Stimulated activated CD8-positive, alpha-beta memory T cell treated with anti-CD3 and anti-CD28 coated beads, Interleukin-7, amount 100 ng/mL, for 24 hours (primary cell): ENCODE measurements at places on chromosomes 3 and 15.

- no peak for DNase-seq
These were observed 42.9 kb downstream of the SMAD3 start for GRCh38 chr15:67108122-67108961.

DNA sequence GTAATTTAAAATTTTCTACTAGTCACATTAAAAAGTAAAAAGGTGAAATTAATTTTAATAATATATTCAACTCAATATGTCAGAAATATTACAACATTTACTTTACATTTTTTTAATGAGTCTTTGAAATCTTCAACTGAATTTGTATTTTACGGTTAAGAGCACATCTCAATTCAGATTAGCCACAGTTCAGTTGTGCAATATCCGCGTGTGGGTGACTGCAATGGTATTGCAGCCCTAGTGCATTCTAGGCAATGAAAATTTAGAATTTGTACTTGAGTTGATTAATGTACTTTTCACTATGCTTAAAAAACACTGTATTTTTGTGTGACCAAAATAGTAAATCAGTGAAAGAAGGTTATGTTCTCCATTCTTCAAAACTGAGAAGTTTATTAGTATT lies 57.3 kb downstream of the CEP63 start:
- DNase-seq, result no peak

DNA sequence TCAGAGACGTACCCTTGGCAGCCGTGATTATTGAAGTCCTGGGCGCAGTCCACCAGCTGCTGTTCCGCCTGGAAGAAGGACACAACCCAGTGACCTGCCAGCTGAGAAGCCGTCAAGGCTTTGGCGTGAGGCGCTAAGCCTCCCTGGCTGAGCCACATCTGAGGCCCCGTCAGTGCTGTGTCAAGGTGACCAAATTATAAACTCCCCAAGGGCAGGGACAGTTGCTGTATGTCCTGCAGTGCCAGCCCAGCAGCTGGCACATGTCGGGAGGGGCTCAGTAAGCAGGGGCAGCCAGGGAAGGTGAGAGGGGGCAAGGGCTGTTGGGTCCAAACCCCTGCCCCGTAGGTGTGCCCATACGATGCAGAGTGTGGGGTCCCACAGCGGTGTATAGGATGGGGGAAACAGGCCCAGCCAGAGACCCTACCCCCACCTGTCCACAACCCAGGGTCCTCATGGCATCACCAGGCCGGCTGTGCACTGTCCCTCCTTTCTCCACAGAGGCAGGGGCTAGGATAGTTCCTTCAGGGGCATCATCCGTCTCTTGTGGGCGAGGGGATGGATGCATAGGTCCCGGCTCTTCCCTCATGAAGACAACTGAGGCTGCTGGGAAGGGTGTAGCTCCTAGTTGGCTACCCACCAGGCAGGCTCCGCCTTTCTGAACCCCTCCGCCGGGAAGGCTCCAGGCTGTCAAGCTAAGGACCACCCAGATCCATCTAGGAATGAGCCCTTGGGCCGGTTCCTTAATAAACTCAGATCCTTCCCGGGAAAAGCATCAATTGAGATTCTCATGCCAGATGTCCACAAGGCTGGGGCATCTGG lies 13.2 kb downstream of the CTSH start:
- no peak for DNase-seq

DNA sequence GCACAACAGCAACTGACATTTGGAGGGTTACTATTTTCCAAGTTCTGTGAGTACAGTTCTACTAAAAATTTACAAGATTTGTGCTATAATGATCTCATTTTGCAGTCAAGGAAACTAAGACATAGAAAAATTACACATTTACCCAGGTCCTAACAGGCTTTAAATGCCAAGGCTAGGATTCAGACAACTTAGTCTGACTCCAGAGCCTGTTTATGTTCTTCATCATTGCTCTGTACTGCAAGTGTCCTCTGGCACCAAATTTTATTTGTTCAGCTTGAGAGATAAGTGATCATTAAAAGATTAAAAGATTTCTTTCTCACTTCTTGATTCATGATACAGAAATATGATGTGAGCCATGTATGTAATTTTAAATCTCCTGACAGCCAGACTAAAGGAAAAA lies 290.8 kb downstream of the UBE2E2 start:
- DNase-seq, result no peak

GRCh38 chr15:55422089-55422488 lies 13.8 kb downstream of the PIERCE2 start:
- DNase-seq, result no peak

- DNase-seq, result no peak
These were observed 1146.4 kb downstream of the NAALADL2 start for GRCh38 chr3:176005564-176005963.

GRCh38 chr3:69321301-69322157 lies 64.4 kb downstream of the FRMD4B start:
- DNase-seq, result no peak

GRCh38 chr3:8575364-8576104 lies 69.1 kb downstream of the SSUH2 start:
- DNase-seq, result no peak

DNA sequence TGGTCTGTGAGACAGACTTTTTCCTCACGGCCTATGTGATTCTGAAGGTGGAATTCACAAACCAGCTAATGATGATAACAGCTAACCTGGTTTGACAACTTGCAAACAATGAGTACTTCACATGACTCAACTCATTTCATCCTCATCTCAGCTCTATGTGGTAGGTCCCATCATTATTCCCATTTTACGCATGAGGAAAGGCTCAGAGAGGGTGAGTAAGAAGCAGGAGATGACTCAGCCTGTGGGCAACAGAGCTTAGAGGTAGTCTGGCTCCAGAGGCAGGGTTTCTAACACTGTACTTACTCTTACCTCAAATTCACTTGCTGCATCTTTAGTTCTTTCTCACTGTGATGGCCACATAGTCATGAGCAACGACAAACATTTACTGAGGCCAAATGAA lies 25.8 kb upstream of the PSMD6 start:
- DNase-seq, result no peak

- DNase-seq, result no peak
These were observed 73.0 kb upstream of the TPM1 start for GRCh38 chr15:62969442-62970089.

DNA sequence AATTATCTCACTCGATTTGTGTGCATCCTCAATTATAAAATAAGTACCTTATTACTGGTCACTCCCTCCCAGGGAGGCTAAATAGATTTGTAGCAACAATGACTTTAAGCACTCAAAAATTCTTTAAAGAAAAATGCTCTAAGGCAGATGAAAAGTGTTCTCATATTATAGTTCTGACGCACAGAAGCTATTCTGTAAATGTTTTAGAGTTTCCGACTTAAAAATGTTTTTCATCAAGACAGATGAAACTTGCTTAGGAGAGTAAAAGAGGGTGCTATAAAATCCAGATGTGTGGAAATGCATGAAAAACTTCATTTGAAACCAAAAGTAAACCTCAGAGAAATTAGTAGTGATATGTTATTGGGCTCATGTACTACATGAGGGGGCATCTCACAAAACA lies 398.4 kb upstream of the KCNMB2 start:
- no peak for DNase-seq

- DNase-seq, result no peak
These were observed 12.5 kb downstream of the MRPS25 start for GRCh38 chr3:15052335-15053242.

- DNase-seq, result no peak
These were observed 22.8 kb downstream of the HGD start for GRCh38 chr3:120659285-120659684.

GRCh38 chr3:28287046-28287445 lies 45.6 kb downstream of the CMC1 start:
- DNase-seq, result no peak

GRCh38 chr15:37016231-37016630 lies 84.1 kb downstream of the MEIS2 start:
- no peak for DNase-seq

- DNase-seq, result no peak
These were observed 76.0 kb upstream of the TSC22D2 start for GRCh38 chr3:150331978-150332568.

DNA sequence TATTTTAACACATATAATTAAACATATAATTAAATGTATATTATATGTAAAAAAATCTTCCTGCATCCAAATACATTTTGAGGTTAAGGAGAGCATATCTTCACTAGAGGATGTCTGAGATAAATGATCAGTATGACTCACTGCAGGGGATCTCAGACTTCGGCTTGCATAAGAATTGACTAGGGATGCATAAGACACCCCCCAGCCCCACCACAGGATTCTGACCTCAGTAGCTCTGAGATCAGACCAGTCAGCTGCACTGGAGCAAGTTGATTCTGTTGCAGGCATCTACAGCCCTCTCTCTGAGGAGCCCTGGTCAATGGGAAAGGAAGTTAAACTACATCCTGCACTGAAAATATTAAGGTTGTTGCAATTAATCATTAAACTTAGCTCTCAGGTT lies 29.0 kb upstream of the TBC1D21 start:
- no peak for DNase-seq

DNA sequence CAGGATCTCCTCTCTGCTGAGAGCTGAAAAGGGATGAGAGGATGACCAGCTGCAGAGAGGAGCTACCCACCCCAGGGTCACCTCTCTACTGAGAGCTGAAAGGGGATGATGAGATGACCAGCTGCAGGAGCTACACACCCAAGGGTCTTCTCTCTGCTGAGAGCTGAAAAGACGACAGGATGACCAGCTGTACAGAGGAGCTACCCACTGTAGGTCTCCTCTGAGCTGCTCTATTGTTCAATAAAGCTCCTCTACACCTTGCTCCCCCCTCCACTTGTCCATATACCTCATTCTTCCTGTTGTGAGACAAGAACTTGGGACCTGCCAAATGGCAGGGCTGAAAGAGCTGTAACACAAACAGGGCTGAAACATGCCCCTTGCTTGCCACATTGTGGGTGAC lies 149.9 kb downstream of the FMN1 start:
- DNase-seq, result no peak

- no peak for DNase-seq
These were observed 564.1 kb downstream of the GBE1 start for GRCh38 chr3:81197386-81197785.

DNA sequence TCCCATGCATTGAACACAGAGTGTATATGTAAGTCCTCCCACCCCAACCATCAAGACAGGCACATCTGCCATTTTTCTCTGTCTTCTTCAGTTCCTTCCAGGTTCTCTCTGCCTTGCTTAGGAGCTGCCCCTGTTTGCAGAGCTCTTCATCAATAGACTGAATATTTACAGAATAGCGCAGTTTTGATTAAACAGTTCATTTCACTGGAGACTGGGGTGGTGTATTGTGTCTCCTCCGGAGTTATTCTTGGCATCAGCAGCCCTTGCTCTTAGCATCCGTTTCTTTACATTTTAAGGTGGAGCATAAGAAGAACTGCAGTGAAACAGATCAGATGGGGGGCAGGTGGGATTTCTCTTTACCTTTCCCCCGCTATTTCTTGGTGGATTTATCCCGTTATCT lies 87.7 kb downstream of the LIPC start:
- DNase-seq, result no peak

- no peak for DNase-seq
These were observed 74.4 kb downstream of the DLG1 start for GRCh38 chr3:197224034-197224444.

DNA sequence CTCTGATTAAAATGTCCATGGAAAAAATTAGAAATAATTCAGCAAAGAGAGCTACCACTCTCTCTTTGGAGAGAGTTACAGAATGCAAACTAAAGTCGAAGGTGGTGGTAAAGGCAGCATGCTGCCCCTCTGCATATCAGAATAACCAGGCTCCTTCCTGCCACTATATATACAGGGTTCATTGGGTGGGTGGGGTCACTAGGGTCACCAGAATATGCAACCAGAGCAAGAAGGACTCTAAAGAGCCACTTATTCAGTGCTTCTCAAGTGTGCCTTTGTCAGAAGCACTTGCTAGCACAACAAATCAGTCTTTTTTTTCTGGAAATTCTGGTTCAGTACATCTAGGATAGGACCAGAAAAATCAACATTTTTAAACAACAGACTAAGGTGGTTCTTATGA lies 70.0 kb downstream of the MTHFS start:
- no peak for DNase-seq

GRCh38 chr3:150372722-150373121 lies 35.4 kb upstream of the TSC22D2 start:
- DNase-seq, result no peak

DNA sequence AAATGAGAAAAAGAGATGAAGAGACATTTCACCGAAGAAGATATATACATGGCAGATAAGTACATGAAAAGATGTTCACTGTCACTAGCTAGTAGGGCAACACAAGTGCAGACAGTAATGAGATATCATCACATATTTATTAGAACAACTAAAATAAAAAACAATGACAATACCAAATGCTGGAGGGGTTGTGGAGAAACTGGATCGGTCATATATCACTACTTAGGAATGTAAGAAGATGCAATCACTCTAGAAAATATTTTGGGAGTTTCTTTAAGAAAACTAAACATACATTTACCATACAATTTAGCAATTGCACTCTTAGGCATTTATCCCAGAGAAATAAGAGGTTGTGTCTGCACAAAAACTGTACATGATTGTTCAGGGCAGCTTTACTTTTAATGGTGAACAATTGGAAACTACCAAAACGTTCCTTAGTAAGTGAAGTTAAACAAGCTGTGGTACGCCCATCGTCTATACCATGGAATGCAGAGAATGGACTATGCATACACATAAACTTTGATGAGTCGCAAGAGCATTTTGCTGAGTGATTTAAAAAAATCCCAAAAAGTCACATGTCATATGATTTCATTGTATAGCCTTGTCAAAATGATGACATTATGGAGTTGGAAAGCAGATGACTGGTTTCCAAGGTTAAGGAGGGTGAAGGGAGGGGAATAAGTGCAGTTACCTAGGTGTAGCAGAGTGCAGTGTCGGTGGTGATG lies 149.0 kb upstream of the UBE3A start:
- no peak for DNase-seq

GRCh38 chr3:1172644-1173043 lies 79.8 kb downstream of the CNTN6 start:
- DNase-seq, result no peak

DNA sequence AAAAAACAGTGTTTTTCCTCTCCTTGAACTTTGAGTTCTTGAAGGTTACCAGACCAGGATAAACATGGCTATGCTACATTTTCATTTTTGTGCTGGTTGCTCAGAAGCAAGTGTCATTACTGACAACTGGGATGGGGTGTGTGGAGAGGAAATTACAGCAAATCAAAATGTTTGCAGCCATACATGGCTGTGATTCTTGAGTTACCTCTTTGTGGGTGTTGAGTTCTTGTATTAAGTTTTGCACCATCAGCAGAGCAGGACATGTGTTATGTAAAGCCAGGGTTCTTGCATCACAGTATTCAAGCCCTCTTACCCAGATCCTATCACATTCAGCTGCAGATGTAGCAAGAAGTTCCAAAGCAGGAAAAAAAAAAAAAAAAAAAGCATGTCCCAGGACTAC lies 53.9 kb upstream of the ATOSA start:
- DNase-seq, result no peak

DNA sequence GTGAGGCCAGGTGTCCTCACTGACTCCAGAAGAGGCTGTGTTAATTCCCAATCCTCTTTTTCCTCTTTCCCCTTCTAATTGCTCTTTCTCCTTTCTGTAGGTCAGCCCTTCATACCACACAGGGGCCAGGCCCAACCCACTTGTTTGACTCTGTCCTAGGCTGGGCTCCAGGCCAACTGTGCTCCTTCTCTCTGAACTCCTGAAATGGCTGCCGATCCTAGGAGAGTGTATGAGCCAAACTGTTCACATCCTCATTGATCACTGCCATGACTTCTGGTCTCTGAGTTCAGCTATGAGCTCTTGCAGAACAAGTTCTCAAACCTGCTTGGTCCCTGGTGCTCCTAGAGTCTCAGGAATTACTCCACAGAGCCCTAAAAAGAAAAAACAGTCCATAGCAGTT lies 145.1 kb downstream of the VGLL4 start:
- DNase-seq, result no peak
